ENCODE measurements at places on chromosomes 3 and 15. TPM values are rescaled to one million over a fixed set of nuclear protein-coding genes. Genes with fewer than 3 reads are reported as not detected.

The CSNK1G1 gene
- 12.3 TPM for total RNA-seq

The ERICH6 gene
- total RNA-seq = not detected

The MAP2K5 gene
- total RNA-seq = 3.2 TPM

The FANCD2OS gene
- total RNA-seq = not detected

The DISP2 gene
- 0.40 TPM for total RNA-seq

The GABRR3 gene
- not detected for total RNA-seq

The CDHR4 gene
- not detected for total RNA-seq

The PLSCR5 gene
- total RNA-seq = not detected

The SLC28A1 gene
- total RNA-seq = not detected

The PPP2R3A gene
- 25.9 TPM for total RNA-seq

The HAPLN3 gene
- total RNA-seq = 21.9 TPM

The RTP1 gene
- not detected for total RNA-seq

The NANOGP8 gene
- not detected for total RNA-seq

The TXNRD3 gene
- 4.5 TPM for total RNA-seq

The XYLB gene
- total RNA-seq = 7.8 TPM

The CNTN3 gene
- 0.46 TPM for total RNA-seq

The FETUB gene
- 0.36 TPM for total RNA-seq

The SLC12A1 gene
- not detected for total RNA-seq

The MB21D2 gene
- total RNA-seq = 21.2 TPM

The RHCG gene
- total RNA-seq = 0.07 TPM

The ZNF860 gene
- 0.29 TPM for total RNA-seq

The MYL3 gene
- 4.2 TPM for total RNA-seq

The PML gene
- 74.8 TPM for total RNA-seq

The PPP1R14D gene
- not detected for total RNA-seq
